Stimulated activated CD4-positive, alpha-beta T cell treated with anti-CD3 and anti-CD28 coated beads, Interleukin-2, amount 100 ng/mL, for 24 hours (primary cell): ENCODE measurements at places on chromosomes 5 and 9.

GRCh38 chr9:107363516-107364152 is 80.6 kb downstream of the RAD23B start:
- no peak for DNase-seq

- no peak for DNase-seq
Observed at GRCh38 chr5:14066326-14066725, 76.8 kb upstream of the TRIO start.

- no peak for DNase-seq
Observed at GRCh38 chr5:167945542-167946384, 345.7 kb upstream of the WWC1 start.

GRCh38 chr9:37856551-37856950 is 47.4 kb downstream of the SLC25A51 start:
- no peak for DNase-seq

DNA sequence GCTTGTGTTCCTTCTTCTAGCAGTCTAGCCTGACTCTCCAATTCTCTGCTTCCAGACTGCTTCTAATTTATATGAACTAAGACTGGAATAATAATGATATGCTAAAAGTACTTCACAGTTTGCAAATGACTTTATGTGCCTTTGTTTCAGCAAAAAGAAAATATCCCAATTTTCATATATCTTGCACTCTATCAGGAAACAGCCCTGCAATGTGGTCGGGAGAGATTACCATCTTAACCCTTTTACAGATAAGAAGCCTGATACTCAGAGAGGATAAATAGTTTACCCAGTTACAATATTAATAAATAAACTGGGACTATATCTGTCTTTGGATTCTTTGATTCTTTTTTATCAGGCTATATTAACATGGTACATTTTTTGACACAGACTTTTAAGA is 126.0 kb downstream of the CDC42SE2 start:
- no peak for DNase-seq

GRCh38 chr5:905139-905642 is 12.5 kb downstream of the TRIP13 start:
- DNase-seq, result no peak

DNA sequence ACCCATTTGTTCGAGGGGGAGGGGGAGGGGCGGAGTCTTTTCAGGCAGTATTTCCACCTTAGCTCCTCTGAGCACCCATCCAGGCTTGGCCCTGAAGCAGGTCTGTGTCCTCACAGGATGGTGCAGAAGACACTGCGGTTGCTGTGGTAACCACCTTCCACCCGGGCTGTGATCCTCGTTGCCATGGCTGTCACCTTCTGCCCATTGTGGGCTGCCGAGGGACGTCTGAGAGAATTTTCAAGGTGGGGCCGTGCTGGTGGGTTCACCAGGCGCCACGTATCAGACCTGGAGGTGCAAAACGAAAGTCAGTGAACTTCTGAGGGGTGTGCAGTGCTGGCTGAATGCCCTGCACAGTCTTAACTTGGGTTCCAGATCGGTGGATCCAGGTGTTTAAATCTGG is 26.7 kb downstream of the POLR1E start:
- DNase-seq, result no peak

DNA sequence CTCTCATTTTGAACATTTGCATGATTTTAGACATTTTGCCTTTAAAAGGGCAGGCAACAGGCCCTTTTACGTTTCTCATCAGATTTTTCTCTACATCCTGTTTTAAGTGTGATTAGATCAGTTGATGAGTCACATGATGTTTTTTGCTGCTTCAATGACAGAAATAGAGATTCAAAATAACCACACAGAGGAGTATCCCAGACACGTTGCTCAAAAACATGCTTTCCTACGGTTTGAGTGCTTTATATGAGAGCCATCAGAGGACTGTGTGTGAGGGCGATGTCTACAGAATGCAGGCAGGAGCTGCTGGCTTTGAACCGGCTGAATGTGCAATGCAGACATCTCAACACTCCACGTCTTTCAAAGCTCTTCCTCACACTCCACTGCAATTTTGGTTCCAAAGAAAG is 42.1 kb downstream of the OTULIN start:
- DNase-seq, result no peak

DNA sequence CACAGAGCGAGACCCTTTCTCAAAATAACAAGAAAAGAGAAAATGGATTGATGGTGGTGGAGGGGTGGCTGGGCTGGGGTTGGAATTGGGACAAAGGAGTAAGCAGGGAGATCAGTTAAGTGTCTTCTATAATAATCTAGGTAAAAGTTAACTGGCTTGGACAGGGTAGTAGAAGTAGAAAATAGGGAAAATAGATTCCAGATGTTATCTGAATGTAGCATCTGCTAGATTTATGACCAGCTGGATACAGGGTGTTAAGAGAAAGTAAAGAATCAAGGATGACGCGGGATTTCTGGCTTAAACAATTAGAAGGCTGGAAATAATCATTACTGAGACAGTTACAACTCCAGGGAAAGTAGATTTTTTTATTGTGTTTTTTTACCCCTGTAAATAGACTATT is 13.0 kb downstream of the PPP6C start:
- no peak for DNase-seq

- DNase-seq, result no peak
Observed at GRCh38 chr9:38172586-38172985, 103.6 kb upstream of the SHB start.

DNA sequence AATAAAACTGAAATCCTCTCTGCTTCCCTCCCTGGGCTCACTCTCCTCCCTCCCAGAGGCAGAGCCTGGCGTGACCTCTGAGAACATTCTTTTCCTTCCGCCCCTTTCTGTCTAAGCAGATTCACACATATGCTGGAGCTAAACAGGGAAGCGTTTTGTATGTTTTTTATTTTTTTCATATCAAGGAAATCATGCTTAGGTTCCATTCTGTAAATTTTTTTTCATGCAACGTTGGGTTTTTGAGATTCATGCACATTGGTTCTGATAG is 20.2 kb upstream of the BARHL1 start:
- DNase-seq, result no peak

DNA sequence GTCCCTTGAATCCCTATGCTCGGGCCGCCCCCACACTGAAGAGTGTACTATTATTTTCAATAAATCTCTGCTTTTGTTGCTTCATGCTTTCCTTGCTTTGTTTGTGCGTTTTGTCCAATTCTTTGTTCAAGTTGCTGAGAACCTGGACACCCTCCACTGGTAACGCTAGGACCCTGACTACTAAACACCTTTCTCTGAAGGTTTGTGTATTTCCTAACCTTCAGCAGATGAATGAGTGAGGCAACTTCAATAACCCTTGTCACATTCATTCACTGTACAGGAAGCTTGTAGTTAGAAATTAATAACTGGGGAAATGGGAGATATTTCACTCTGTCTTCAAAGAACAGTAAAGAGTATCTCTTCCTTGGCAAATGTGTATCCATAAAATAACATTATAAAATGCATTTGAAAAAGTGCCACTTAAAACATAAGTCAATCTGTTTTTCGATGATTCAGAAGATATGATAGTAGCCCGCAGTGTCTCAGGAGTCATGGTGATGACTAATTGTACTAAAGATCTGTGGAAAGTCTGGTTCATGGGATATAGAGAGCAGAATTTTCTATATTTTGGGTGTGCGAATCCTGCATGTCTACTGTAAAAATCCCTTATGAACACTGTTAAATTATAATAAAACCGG is 43.2 kb upstream of the ANKH start:
- DNase-seq, result no peak

DNA sequence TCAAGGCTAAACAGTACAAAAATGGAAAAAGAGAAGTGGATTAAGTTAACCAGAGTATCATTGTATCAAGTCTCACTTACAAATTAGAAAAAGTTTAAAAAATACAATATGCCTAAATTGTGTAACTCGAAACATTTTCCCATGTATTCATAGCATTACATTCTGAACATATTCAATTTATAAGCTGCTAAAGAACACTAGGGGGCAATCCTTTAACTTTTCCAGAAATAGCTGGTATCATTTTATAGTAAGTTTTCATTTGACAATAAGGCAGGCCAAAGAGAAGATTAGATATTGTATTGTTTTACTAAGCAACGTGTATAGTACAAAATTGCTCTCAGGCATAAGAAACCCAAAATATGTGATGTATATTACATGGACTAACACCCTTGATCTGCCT is 234.6 kb downstream of the ADGRV1 start:
- no peak for DNase-seq

GRCh38 chr5:96279801-96280542 is 153.1 kb downstream of the PCSK1 start:
- peak; percentile 24 for DNase-seq

DNA sequence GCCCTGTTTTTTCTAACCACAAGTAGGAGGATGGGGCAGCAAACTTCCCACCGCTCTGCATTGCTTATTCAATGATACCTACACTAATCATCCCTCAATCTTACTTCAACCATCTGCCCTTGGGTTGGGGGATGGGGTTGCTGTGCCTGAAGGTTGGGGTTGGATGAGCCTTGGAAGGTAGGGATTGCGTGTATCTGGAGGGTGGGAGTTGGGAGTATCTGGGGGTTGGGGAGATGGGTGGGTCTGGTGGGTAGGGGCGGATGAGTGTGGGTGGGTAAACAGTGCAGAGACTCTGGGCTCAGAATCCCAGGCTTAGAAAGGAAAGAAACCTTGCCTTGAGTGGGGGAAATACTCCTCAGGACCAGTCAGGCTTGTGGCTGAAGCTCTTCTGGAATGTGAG is 467.4 kb downstream of the DIRAS2 start:
- DNase-seq, result no peak

DNA sequence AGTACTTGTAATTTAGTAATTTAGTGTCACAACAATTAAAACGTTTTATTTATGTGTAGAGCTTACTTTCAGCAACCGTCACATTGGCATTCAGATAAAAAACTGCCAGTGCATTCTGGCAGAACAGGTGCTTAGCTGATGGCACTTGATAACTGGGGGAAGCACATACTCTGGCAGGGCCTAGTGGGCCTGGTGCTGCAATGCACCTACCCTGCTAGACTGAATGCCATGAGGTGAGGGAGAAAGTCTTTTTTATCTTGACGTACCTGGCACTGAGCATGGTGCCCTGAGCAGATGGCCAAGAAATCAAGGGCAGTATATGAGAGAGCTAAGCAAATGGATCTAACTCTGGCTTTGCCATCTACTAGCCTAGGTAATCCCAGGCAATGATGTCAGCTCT is 280.6 kb upstream of the EFNA5 start:
- DNase-seq, result no peak

DNA sequence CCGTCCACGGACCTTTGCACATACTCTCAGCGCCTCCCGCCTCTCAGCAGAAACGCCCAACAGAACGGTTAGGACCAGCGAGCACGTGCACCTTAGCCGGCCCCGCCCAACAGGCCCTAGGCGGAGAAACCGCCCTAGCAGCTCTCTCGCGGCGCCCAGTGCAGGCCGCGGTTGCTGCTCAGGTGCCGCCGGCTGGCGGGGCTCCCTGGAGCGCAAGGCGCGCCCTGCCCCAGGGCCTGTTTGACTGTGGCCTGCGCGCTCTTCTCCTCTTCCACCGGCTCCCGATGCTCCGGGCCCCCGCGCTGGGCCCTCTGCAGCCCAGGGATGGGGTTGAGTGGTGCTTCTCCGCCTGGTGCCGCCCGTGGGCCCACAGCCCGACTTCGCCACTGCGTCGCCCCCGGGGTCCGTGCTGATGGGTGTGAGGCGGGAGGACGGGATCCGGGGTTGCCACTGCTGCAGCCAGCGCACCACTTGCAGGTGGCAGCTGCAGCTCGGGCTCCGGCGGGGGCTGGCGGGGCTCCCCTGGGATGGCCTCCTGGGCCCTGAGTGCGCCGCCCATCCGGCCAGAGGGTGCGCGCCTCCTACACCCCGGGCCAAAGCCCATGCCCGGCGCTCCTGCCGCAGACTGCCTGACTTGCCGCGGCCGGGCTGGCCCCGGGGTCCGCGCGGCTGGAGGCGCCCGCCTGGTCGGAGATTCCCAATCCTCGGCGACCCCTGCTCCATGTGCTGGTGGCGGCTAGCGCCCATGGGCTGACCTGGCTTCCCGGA is 1889.4 kb upstream of the CDH9 start:
- no peak for DNase-seq

GRCh38 chr9:114824110-114824509 is 18.3 kb upstream of the TNFSF15 start:
- DNase-seq, result no peak

DNA sequence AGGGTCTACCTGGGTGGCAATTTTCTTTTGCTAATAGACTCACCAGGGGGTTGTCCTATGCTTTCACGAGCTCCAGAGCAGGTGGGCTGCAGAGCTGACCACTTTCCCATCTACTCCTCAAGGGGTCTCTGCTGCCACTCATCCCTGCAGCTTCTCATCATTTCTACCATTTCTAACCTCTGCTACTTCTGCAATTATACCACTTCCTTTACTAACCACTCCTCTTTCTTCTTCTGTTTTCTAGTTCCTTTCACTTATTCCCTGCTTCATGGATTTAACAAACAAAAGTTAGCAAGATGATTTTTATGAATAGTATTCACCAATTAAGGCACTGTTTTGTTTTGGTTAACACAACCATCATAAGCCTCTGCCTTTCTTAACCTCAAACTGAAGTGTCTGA is 34.5 kb upstream of the NIPBL start:
- DNase-seq, result no peak

- no peak for DNase-seq
Observed at GRCh38 chr5:89087551-89088318, 204.8 kb upstream of the MEF2C start.

DNA sequence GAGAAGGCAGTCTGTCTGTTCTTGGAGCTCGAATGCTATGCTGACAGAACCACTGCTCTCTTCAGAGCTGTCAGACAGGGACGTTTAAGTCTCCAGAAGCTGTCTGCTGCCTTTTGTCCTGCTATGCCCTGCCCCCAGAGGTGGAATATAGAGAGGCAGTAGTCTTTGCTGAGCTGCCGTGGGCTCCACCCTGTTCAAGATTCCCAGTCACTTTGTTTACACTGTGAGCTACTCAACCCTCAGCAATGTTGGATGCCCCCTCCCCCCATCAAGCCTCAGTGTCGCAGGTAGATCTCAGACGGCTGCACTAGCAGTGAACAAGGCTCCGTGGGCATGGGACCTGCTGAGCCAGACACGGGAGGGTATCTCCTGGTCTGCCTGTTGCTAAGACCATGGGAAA is 344.2 kb downstream of the TMEM161B start:
- DNase-seq, result no peak

- no peak for DNase-seq
Observed at GRCh38 chr9:36924071-36924470, 110.0 kb downstream of the PAX5 start.

GRCh38 chr5:180301253-180301652 is 9.4 kb upstream of the MAPK9 start:
- no peak for DNase-seq

- peak; percentile 12 for DNase-seq
Observed at GRCh38 chr5:100840370-100840769, 62.7 kb downstream of the ST8SIA4 start.

GRCh38 chr9:116313638-116314037 is 160.0 kb downstream of the PAPPA start:
- DNase-seq, result no peak
